ENCODE measurements at places on chromosomes 7 and 10.

- DNase-seq = no peak
Observed at GRCh38 chr10:72720814-72721660, 29.1 kb downstream of the MCU start.

GRCh38 chr10:33122014-33122809 lies 164.2 kb upstream of the ITGB1 start:
- DNase-seq = no peak

DNA sequence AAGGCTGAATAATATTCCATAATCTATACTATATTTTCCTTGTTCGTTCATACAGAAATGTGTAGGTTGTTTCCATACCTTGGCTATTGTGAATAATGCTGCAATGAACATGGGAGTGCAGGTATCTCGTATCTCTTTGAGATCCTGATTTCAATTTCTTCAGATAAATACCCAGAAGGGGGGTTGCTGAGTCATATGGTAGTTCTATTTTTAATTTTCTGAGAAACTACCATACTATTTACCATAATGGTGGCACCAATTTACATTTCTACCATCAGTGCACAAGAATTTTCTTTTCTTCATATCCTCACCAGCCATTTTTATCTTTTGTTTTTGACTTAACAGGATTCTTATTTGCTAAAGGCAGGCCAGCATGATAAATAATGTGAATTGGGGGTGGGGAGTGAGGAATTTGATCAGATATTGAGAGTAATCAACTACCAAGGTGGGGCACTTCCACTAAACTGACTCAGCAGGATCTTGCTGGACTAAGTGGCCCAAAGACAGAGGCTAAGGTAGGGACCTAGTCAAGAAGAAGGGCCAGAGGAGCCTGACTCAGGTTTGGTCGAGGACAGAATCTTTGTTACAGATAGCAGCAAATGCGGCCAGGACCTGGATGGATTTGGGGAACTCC lies 21.5 kb upstream of the CCSER2 start:
- DNase-seq = no peak

DNA sequence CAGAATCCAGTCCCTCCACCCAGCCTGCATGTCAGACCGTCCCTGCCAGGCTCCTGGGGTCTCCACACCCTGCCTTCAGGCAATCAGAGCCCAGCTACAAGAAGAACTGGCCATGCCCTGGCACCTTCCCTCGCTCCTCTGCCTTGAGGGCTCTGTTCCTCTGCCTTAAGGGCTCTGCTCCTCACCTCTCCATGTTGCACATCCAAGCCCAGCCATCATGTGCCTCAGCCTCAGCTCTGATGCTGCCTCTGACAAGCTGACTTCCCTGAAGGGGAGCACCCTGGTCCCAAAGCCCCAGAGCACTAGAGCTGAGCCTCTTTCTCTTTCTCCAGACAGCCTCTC lies 50.3 kb upstream of the ANTXRL start:
- no peak for DNase-seq

GRCh38 chr10:119373294-119374102 lies 166.1 kb downstream of the GRK5 start:
- no peak for DNase-seq

DNA sequence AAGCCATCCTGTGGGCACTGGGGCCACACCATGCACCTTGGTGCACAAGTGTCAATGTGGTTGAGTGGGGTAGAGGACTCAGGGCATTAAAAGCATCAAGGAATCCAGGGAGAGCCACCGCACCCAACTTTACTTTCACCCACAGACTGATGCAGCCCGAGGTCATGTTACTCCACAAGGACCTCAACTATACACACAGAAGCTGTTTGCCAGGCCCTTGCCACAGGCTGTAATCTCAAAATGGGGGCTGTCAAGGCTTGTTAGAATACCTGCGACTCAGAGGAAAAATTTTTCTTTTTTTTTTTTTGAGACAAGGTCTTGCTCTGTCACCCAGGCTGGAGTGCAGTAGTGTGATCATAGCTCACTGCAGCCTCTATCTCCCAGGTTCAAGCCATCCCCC lies 26.5 kb upstream of the KCTD7 start:
- DNase-seq = no peak

DNA sequence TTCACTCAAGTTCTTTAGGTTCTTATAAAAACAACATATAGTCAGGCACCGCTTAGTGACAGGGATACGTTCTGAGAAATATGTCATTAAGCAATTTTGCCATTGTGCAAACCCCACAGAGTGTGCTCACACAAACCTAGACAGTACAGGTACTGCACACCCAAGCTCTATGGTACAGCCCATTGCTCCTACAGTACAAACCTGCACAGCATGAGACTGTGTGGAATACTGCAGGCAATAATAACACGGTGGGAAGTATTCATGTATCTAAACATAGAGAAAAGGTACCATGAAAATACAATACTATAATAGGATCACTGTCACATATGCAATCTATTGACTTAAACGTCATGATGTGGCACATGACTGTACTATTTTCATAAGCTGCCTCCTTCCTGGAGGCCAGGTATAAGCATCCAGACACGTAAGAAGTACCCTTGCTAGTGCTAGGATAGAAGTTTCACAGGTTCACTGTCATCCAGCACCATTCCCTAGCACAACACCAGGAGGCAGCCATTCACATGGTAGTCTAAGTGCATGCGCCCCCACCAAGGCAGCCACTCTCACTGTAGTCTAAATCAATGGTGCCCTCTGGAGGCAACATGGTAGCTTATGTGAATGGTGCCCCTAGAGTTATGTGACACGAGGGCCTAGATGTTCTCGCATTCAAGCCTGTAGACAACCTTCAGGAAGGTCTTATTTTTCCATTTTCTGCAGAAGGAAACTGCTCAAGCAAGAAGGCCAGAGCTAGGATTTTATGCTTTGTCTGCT lies 98.5 kb downstream of the ARHGAP22 start:
- no peak for DNase-seq

DNA sequence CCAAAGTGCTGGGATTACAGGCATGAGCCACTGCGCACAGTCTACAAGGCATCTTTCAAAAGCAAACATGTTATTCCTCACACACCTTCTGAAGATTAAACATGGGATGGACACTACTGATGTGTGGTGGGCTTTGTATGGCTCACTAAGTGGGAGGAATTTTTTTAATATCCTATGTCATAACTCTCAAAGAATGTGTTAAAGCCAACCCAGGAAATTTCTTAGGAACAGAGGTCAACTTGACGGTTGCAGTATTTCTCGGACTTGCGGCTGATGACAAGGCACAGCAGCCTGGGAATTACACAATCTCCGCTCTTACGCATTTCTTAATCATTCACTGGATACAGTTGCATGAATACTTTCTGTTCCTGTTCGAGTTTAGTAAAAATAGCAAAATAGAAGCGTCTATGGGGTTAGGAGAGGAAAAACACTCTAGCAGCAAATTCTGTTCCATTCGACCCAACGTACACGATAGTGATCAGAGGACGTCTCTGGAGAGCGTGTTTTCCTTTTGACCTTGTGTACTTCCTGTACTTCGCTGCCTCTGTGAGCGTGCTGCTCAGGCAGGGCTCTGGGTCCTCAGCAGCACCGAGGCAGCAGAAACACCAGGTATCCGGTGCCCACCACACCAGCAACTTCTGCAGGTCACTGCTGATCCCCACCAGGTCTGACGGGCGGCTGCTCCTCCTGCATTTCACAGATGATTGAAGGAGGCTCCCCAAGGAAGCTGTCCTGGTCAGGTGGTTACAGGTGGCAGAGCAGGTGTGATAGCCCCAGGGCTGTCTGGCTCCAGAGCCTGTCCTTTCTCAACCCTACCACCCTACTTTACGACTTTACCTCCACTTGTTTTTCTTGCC lies 26.4 kb upstream of the SRGN start:
- no peak for DNase-seq

DNA sequence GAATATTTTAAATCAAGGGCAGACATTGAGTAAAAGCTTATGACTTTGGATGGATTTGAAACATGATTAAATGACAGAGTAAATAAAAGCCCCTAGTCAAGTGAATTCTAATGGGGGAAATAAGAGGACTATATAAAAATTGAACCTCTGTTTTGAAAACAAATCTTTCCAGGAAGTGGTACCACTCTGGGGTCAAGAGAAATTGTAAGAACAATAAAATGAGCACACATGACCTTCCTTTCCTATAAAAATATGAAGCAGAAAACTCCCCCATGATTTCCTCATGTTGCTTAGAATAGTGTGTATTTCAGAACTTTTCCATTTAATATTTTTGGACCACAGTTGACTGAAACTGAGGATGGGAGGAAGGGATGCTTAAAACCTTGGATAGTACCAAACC lies 12.3 kb upstream of the CLDN12 start:
- no peak for DNase-seq

GRCh38 chr7:140570120-140570519 lies 70.5 kb downstream of the DENND2A start:
- DNase-seq = no peak

DNA sequence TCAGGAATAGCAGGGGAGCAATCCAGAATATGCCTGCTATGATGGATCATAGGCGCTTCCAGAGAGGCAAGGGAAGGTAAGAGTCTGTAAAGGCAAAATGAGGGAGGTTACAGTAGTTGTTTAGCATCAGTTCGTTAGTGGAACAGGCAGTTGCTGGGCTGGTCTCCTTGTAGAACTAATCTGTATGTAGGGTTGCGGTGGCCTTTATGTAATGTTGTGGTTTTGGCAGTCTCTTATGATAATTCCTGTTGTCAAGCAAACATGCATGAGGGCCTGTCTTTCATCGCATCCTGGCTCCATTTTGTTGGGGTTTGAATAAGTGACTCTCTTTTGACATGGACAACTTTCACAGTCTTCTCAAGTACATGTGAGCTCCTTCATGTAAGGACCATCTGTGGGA lies 427.8 kb upstream of the LRGUK start:
- DNase-seq = no peak

GRCh38 chr7:23654508-23654907 lies 25.5 kb upstream of the FAM221A start:
- no peak for DNase-seq

DNA sequence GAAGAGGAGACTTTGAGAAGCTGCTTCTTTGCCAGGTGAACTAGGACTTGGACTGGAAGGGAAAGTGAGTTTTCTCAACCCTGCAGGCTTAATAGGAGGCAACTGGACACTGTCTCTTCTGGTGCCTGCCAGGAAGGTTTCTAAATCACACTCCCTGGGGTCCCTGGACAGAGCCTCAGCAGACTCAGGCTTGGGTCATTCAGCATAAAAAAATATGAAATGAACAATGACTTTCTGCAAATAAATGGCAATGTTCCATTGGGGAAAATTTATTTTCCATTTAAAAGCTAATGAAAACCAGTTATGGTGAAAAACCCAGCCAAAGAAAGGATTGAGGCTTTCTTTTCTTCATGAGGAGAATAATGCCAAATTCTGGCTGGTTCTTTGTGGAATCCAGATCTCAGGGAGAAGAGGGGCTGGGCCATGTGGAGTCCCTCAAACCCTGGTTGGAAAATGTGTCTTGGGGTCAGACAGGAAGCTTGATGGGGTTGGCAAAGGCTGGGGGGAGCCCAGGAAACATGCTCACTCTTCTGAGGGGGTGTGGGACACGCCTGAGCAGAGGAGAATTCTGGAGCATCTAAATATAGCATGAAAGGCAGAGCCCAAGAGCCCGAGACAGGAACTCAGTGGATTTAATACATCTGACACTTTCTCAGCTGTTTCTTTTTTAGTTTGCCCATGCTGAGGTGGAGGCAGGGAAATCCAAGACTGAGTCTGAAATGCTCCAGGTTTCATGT lies 65.2 kb upstream of the EMX2 start:
- no peak for DNase-seq

GRCh38 chr7:121752706-121753105 lies 120.3 kb upstream of the PTPRZ1 start:
- no peak for DNase-seq

GRCh38 chr10:21217107-21217506 lies 308.4 kb downstream of the SKIDA1 start:
- no peak for DNase-seq

GRCh38 chr10:117546020-117546580 lies 3.6 kb downstream of the EMX2 start:
- DNase-seq = no peak

GRCh38 chr10:96850825-96851224 lies 18.7 kb downstream of the LCOR start:
- no peak for DNase-seq

DNA sequence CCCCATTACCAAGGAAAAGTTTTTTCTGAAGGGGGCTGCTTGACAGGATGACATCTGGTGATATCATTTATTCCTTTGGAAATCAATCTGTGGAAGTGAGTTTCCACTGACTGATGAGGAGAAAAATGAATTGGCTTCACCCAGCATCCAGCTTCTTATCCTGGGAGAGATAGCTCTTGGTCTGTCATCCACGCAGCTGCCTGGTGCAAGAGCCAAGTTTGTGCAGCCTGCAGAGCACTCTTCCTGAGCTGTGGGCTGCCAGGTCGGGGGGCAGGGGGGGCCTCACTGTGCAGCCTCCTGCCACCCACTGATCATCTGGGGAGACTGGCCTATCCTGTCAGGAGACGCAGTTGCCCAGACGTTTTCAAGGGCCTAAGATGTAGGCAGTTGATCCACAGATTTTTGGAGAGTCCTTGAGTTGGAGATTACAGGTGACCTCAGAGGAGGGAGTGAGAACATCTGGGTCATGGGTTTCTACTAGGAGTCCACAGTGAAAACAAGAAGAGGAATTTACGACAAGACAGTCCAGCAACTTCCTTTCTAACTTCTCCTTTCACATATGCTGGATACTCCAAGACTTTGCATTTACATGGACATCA lies 75.4 kb downstream of the EGFR start:
- DNase-seq = no peak

DNA sequence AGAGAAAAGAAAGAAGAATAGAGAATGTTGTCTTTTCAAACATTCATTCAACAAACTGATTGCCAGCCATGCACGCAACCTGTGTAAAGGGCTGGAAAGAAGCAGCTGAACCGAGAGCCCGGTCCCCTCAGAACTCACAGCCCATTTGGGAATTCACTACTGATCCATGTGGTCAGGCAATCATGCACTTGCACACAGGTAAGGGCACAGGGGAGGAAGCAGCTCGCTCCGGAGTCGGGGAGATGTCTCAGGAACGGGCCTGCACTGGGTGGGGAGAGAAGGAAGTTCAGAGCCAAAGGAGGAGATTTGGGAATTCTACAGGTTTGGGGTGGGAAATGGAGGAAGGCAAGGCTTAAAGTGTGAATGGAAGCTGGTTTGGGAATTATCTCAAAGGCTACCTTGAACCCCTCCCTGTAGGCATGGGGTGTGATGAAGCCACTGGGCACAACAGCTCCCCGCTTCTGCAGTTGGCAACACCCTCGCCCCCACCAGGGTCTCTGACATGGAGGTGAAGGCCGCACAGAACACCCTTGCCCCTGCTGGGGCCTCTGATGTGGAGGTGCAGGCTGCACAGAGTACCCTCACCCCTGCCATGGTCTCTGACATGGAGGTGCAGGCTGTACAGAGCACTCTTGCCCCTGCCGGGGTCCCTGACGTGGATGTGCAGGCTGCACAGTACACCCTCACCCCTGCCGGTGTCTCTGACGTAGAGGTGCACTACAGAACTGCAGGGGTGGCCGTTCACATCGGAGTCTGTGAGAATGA lies 194.4 kb upstream of the RNF32 start:
- DNase-seq = no peak

- DNase-seq = no peak
Observed at GRCh38 chr10:124552691-124553276, 91.2 kb downstream of the LHPP start.
